HCT116 (cell line): ENCODE measurements at places on chromosomes 16 and 17.

DNA sequence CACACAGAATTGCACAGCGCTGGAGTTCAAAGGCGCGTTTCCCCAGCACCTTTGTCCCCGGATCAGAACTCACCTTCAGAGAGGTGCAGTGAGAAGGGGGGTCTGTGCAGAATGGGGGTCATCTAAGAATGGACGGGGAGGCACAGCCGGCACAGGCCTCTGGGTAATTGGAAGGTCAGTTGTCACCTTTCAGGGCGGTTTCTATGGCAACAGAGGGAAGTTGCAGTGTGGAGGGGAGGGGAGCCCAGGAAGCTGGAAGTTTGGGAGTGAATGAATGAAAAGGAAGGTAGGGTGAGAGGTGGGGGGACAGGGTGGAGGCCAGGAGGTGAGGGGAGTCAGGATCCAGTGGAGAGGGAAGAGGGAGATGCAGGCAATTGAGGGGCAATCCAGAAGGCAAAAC is 12.4 kb upstream of the KCNG4 start:
- DNase-seq, result no peak

DNA sequence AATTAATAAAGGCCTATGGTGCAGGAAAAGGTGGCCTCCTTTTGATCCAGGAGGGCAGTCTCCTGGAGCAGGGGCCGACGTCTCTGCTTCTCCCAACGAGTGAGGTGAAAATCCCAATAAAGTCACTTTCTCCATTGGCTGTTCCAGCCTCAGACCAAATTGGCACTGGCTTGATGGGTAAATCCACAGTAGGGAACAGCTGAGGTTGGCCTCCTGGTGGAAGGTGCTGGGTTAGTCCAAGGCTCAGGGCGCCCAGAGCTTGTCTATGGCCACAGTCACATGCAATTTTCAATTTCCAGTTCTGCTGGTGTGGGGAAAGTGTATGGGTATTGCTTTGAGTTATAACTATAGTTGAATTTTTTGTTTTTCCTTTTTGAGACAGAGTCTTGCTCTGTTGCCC is 79.0 kb downstream of the NETO2 start:
- DNase-seq, result no peak

- no peak for DNase-seq
Observed at GRCh38 chr17:40327244-40327729, 18.3 kb downstream of the RARA start.

DNA sequence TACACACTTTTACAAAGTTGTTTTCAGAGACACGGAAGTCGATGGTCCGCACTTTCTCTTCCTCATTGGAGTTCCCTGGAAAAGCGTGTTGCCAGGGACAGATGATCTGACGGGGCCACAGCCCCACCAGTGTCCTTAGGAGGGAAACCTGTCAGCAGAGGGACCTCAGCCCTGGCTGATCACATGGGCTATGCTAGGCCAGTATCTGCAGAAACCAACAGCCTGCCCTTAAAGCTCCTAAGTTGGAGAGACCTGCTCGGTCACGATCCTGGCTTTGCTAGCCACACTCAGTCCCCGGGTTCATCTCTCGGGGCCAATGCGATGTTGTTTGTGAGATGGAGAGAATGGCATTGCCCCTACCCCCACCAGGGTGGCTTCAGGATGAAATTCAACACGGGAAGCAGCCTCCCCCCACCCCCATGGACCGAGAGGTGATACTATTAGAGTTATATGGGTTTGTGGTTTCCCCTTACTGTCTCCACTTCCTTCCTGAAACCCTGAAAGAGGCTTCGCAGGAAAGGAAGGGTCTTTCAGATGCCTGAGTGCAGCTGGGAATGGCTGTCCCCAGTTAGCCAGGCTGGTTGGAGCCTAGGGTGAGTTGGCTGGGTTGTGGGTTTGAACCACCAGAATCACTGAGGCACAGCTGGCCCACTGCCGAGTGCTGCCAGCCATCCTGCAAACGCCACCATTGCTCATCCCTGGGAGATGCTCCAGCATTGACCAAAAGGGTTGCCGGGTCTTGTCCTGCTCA is 16.6 kb downstream of the RMI2 start:
- no peak for DNase-seq

DNA sequence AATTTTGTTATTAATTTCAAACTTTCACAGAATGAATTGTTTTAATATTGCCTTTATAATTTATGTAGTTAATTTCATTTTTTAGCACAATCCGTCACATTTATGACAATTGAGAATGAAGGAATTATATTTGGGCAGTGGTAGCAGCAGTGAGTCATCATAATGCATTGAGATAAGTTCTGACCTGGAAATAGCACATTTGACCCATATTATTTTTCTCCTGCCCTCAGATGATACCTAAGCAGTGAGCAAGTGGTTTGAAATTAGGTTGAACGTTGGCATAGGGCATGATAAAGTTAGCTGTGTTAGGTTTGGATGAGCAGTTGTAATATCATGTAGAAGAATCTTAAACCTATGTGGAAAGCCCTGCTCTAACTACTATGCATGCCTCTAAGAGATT is 1431.3 kb upstream of the CDH8 start:
- DNase-seq, result no peak

- no peak for DNase-seq
Observed at GRCh38 chr16:62968-63391, 9.4 kb downstream of the SNRNP25 start.
